ENCODE measurements at places on chromosomes 16 and 17. TPM values are rescaled to one million over a fixed set of nuclear protein-coding genes. Genes with fewer than 3 reads are reported as not detected.

DNA sequence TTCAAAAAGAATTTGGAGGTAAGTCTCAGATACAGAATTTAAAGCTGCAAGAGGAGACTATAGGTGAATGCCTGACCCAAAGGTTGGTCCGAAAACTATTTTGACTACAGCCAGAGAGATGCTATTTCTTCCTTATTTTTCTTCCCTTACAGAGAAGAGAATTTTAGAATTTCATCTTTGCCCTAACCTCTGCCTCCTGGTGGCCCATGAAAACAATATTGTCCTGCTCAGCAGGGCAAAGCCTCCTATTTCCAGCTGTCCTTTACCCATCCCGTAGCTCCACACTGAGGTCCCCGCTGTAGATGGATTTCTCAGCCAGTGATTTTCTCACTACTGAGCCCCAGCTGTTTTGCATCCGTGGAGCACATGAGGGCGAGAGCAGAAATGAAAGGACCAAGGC, 24.6 kb downstream of the HOXB1 start:
- no peak for DNase-seq

GRCh38 chr16:81688182-81688581, 90.9 kb upstream of the PLCG2 start:
- DNase-seq: peak; percentile 35

GRCh38 chr16:9612267-9612666, 520.8 kb downstream of the HAPSTR1 start:
- no peak for DNase-seq

GRCh38 chr16:90057738-90058173, 19.4 kb downstream of the PRDM7 start:
- DNase-seq: no peak

GRCh38 chr17:69430488-69430887, 16.0 kb downstream of the MAP2K6 start:
- DNase-seq: no peak

DNA sequence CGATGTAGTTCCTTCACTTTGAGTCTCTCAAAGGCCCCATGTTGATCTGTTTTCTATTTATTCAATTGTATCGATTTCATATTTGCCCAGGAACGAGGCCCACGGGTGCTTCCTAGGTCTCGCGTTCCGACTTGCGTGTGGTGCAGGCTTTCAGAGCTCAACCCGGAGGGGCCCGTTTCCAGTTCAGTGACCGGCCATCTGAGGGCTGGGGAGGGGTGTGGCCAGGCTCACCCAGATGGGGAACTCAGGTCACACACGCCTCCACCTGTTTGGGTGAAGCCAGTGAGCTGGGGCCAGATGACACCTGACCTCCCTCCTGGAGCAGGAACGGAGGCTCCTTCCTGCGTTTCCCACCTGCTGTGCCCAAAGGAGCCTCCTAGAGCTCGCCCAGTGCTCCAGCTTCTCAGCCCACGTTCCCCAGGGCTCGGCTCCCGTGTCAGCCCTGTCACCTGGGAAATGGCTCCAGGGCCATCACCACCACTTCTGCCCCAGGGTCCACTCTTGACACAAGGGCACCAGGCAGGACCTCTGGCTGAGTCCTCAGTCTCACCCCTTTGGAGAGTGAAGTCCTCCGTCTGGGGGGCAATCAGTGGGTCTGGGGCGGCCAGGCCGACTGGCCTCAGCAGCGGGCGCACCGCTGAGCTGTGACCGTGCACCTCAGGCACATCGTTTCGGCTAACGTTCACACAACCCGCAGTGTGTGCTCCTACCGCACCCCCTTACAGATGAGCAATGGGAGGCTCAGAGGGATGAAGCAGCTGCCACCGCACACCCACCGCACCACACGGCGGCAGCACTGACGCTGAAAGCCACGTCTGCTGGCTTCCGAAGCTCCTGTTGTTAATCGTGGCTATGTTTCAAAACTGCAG, 18.0 kb downstream of the FOXF1 start:
- peak; percentile 40 for DNase-seq

DNA sequence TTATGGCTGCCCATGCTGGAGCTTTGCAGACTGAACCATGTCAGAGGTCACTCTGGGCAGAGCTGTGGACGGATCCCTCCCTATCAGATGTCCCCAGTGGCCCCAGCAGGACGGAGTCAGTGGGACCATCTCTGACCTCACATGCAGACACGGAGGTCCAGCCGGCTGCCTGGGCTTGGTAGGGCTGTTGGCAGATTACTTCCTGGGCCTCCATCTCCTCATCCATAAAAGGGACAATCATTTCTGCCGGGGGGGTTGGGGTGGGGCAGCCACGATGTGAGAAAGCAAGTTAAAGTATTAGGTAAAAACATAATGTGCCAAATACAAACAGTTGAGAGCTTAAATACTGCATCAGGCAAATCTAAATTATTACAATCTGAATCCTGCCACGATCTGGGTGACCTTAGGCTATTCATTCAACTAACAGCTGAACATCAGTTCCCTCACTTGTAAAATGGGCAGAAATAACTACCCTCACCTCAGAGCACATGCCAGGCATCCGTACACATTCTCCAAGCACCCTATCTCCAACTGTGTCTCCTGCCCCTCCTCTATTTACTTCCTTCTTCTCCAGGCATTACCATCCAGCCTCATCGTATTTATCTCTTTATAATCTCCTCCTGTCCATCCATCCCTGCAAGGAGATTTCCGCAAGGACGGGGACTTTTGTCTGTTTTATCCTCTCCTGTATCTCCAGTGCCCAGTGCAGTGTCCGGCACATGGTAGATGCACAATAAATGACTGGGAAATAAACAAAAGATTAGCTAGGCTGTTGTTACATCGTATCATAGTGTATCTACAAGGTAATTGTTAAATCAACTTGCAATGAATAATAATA, 192.3 kb upstream of the FOXF1 start:
- DNase-seq: no peak

The TAT gene
- total RNA-seq: not detected

The FN3K gene
- total RNA-seq: 43.2 TPM

Data from right cardiac atrium (tissue), 5 donors.